Glomerular endothelial cell (primary cell): ENCODE measurements at places on chromosomes 4 and X.

DNA sequence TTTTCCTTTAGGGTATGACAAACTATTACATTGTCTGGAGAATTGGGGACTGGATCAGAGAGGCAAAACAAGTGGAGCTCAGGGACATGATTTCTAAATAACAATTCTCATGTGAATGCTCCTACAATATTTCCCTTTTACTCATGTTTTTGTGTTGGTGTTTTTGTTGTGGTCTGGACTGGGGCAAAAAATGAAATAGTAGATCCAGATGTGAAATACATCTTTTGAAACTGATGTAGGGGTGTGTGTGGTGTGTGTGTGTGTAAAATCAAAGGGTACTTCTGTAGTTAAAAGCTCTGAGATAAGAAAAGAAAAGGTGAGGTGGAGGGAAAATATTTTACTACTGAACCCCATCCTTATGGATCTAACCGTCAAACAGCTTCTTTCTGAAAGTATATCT lies 188.4 kb upstream of the RPL34 start:
- no peak for DNase-seq

DNA sequence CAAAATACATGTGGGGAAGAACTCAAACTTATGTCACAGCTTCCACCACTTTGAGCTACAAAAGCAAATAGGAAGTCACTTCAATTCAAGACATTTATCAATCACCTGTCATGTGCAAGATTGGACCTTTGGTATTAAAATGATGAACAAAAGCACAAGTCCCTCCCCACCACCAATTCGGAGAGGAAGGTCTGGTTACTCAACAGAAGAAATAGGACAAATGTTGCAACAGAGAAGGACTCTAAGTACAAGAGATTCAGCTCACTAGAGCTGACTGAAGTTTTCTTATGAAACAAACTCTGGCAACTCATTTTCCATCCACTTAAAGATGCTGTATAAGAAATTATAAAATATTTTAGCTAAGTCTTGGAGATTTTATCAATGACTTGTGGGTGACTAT lies 16.0 kb upstream of the MMRN1 start:
- no peak for DNase-seq

GRCh38 chr4:98932539-98932938 lies 3.6 kb upstream of the EIF4E start:
- peak; percentile 68 for DNase-seq

GRCh38 chr4:2394528-2394927 lies 23.9 kb downstream of the ZFYVE28 start:
- no peak for DNase-seq
